Breast epithelium (tissue), 4 donors: ENCODE measurements at places on chromosomes 12 and 14. TPM values are rescaled to one million over a fixed set of nuclear protein-coding genes. Genes with fewer than 3 reads are reported as not detected.

Gene SLC7A7
- total RNA-seq: 17.4 TPM

Gene GPR162
- total RNA-seq: 4.1 TPM

Gene OR4E1
- total RNA-seq: not detected

- DNase-seq: no peak
These were observed 66.9 kb downstream of the KNTC1 start for GRCh38 chr12:122593910-122594309.

DNA sequence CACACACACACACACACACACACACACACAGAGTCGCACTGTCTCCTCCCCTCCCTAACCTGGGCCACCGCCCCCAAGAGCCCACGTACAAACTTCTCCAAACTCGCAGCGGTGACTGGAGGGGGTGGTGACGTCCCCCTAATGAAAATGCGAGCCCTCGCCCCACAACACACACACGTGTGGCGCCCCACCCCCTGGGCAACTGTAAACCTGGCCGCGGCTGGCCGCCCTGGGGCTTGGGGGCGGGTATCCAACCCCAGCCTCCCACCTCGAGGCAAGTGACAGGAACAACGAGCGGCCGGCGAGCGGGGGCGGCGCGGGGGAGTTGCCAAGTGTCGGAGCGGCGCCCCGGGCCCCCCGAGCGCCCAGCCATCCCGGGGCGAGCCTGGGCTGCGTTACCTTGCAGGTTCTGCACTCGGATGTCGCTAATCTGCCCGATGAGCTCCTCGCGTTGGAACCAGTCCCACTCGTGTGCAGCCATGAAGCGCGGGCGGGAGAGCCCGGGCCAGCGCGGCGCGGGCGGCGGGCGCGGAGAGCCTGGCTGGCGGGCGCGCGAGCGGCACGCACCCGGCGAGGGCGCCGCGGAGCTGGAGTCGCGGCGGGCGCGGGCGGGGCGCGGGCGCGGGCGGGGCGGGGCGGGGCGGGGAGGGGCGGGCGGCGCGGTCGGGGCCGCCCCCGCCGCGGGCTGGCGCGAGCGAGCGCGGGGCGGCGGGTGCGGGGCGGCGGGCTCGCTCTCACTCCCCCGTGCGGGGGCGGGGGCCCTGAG, at the start of gene CLMN:
Gene CLMN, minus strand, starts transcription at position 597 of the 766 bp plus-strand sequence. Its CDS starts 116 bp downstream, at position 481.
- DNase-seq: peak; percentile 39

DNA sequence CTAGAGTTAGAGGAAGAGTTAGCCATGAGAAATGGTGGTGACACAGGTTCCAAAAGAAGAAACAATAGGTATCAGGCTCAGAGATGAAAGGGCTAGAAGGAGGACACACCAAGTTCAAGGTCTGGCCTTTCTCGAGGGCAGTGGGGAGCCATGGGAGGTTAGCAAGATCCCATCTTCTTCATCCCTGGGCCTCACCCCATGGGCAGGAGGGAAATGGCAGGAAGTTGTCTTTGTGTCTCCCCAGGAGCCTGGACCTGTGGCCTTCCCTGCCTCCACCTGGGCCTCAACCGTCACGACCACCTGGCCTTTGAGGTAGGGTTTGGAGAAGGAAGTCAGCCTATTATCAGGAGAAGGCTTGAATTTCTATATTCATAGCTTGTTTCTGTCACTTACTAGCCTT, 5.8 kb upstream of the AQP2 start:
- DNase-seq: peak; percentile 43

- DNase-seq: no peak
These were observed 116.3 kb downstream of the RTN1 start for GRCh38 chr14:59754256-59754655.

DNA sequence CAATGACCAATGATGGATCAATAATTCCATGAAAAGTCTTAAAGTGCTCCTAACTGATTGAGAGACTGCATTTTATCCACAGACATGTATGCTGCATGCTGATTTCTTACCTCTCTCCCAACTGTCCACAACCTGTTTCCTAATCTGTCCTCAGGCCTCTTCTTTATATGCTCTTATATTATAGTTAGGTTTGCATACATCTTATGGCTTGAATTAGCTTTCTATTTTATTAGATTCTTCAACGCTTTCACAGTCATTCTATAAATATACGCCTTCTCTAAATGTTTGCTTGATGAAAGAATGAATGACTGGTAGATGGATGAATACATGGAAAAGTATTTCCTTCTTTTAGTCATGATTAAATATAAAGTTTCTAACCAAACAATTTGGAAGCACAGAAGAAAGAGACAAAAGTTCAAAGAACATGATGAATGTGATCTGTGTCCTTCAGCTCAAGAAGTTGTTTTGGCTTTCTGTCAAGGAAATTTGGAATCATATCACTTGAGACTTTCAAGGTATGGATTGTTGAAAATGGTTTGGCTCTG, 91.8 kb upstream of the NPAS3 start:
- DNase-seq: no peak
